ENCODE measurements at places on chromosomes 6 and 20. TPM values are rescaled to one million over a fixed set of nuclear protein-coding genes. Genes with fewer than 3 reads are reported as not detected.
A peak's percentile ranks its signal among the peaks of the same experiment; 100 is the strongest.

DNA sequence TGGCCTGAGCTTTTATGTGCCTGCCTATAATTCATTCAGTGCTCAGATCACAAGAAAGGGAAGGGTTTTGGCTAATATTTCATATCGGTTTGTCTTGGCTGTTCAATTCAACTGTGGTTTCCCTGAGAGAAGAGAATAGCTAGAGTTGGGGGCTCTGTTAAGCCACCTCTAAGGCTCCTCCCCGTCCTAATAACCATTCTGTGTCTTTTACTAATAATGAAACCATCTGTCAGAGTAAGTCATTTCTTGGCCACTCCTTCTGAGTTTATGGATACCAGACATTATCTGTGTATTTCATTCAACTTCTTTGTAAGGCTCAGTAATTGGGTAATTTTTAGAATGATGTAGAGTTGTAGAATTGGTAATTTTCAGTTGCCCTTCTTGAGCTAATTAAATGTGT, 5.2 kb downstream of the STX11 start:
- no peak overlapping the region for H3K4me3 ChIP-seq
- DNase-seq = no peak

GRCh38 chr6:155079985-155080452, 84.9 kb downstream of the TIAM2 start:
- no peaks in the 10 kb centered on the region for H3K36me3 ChIP-seq
- peaks cover 10% of the 10 kb centered on the region for H3K4me1 ChIP-seq
- no peak for DNase-seq
- H3K4me3 ChIP-seq = no peak overlapping the region
- H3K27ac ChIP-seq = no peak overlapping the region

GRCh38 chr20:23145281-23145700, 59.2 kb upstream of the CD93 start:
- H3K27ac ChIP-seq = no peak overlapping the region
- peak; percentile 65 for DNase-seq
- peaks cover 48% of the 10 kb centered on the region for H3K4me1 ChIP-seq
- H3K4me3 ChIP-seq = no peak overlapping the region

DNA sequence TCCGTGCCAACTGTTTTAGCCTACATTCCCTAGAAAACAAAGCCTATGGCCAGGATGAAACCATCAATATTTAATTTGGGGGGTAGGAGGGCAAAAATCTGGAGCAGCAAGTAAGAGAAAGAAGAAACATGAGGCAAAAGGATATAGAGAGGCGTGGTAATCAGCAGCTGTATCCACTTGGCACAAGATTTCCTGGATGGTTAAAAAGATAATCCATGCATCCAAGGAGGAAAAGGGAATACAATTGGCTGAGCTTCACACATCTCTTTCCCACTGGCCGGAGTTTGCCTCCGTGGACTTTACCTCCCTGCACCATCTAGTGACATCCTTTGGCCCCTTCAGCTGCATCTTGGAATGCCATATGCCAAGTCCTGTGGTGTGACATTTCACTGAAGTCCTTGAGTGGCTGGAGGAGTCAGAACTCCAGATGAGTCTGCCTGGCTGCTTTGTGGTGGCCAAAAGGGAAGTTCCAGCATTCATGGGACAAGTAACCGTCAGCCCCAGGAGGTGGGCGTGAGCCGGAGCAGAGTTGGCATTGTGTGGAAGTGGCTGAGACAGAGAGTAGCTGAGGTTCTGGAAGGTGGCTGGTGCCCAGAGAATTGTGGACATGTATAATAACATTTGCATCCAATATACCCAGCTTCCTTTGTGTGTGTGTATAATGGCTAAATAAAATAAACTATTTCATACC, 13.7 kb upstream of the TMX4 start:
- no peak overlapping the region for H3K27ac ChIP-seq
- no peaks in the 10 kb centered on the region for H3K27me3 ChIP-seq
- DNase-seq = no peak
- no peaks in the 10 kb centered on the region for H3K36me3 ChIP-seq

GRCh38 chr6:122622479-122622878, 12.3 kb downstream of the PKIB start:
- no peak overlapping the region for H3K27ac ChIP-seq
- H3K27me3 ChIP-seq = no peaks in the 10 kb centered on the region
- H3K4me3 ChIP-seq = no peak overlapping the region
- H3K36me3 ChIP-seq = no peaks in the 10 kb centered on the region

- H3K4me3 ChIP-seq = no peak overlapping the region
- H3K27me3 ChIP-seq = no peaks in the 10 kb centered on the region
- DNase-seq = no peak
- H3K36me3 ChIP-seq = no peaks in the 10 kb centered on the region
- no peak overlapping the region for H3K27ac ChIP-seq
Measured at GRCh38 chr20:48015141-48015910, 230.0 kb upstream of the SULF2 start.

- H3K27me3 ChIP-seq = no peaks in the 10 kb centered on the region
- no peak for DNase-seq
- H3K36me3 ChIP-seq = peaks cover 26% of the 10 kb centered on the region
- H3K4me3 ChIP-seq = no peak overlapping the region
Measured at GRCh38 chr20:32727683-32728082, 15.6 kb downstream of the COMMD7 start.

DNA sequence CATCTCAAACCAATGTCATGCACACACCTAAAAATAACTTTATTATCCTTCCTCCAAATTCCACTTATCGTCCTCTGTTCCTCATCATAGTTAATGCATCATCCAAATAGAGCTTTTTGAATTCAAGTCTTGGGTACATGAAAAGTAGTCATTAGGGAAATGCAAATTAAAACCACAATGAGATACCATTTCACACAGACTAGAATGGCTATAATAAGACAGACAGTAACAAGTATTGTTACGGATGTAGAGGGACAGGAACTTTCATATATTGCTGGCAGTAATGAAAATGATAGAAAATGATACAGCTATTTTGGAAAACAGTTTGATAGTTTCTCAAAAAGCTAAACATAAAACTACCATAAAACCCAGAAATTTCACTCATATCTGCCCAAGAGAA, 59.1 kb downstream of the FHL5 start:
- no peak overlapping the region for H3K4me3 ChIP-seq
- DNase-seq = no peak
- no peaks in the 10 kb centered on the region for H3K4me1 ChIP-seq
- H3K27me3 ChIP-seq = no peaks in the 10 kb centered on the region
- H3K27ac ChIP-seq = no peak overlapping the region
- H3K36me3 ChIP-seq = no peaks in the 10 kb centered on the region

GRCh38 chr6:143394389-143394788, 56.1 kb downstream of the ADAT2 start:
- DNase-seq = no peak
- no peaks in the 10 kb centered on the region for H3K4me1 ChIP-seq
- no peaks in the 10 kb centered on the region for H3K36me3 ChIP-seq
- H3K27me3 ChIP-seq = no peaks in the 10 kb centered on the region
- no peak overlapping the region for H3K27ac ChIP-seq
- H3K4me3 ChIP-seq = no peak overlapping the region

DNA sequence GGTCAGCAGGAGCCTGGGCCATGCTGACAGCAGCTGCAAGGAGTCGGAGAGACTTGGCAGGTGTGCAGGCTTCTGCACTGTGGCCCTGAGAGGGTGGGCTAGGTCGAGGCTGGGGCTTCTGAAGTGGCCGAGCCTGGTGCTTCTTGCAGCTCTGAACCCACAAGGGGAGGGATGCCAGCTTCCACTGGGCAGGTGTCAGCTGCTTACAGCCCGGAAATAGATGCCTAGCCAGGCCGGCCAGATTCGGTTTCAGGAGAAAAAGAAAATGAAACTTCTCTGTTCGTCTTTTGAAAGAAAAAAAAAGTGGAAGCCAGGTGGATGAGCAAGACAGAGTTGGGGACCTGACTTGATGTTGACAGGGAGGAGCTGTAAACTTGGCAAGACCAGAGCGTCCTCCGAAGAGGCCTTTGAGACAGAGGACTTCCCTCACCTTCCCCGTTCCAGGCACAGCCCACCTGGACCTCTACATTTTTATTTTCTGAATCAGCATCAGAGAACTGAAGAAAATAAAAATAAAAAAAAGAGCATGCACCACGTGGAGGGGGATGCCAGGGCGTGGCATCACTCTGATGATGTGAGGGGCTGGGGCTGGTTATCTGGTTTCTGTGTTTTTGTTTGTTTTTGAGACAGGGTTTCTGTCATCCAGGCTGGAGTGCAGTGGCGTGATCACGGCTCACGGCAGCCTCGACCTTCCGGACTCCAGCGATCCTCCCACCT, at the start of gene ZBP1:
Gene ZBP1 (minus strand): TSS at position 153 of the 717 bp plus-strand sequence. CDS start 131 bp downstream, at position 22.
- no peak for DNase-seq
- peak within 1 kb of the TSS; percentile 16 for H3K27ac ChIP-seq
- peaks cover 4% of the 10 kb centered on the region for H3K27me3 ChIP-seq
- H3K4me3 ChIP-seq = no peak within 1 kb of the TSS

DNA sequence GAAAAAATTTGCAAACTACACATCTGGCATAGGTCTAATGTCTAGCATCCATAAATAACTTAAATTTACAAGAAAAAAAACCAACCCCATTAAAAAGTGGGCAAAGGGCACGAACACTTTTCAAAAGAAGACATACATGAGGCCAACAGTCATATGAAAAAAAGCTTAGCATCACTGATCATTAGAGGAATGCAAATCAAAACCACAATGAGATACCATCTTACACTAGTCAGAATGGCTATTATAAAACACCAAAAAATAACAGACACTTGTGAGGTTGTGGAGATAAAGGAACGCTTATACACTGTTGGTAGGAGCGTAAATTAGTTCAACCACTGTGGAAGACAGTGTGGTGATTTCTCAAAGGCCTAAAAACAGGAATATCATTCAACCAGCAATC, 33.7 kb upstream of the EPB41L2 start:
- H3K36me3 ChIP-seq = no peaks in the 10 kb centered on the region
- no peak for DNase-seq
- no peak overlapping the region for H3K27ac ChIP-seq

DNA sequence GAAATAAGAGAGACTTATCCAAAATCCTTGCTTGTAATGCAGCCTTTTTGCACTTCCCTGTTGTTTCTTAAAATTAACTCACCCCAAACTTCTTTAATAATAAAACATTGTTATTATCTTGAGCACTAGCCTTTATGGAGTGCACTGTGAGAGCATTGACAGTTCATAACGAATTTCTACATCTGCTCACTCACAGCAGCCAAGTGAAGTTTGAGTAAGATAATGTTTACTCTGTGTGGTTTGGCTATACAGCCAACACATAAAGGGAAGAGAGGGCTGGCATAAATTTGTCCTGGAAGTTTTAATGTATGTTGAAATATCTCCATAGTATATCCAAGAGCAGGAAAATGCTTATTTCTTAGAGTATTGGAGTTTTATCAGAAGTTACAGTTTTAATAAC, 227.9 kb downstream of the FRK start:
- no peaks in the 10 kb centered on the region for H3K27me3 ChIP-seq
- no peak for DNase-seq
- no peaks in the 10 kb centered on the region for H3K36me3 ChIP-seq
- no peaks in the 10 kb centered on the region for H3K4me1 ChIP-seq
- no peak overlapping the region for H3K27ac ChIP-seq

DNA sequence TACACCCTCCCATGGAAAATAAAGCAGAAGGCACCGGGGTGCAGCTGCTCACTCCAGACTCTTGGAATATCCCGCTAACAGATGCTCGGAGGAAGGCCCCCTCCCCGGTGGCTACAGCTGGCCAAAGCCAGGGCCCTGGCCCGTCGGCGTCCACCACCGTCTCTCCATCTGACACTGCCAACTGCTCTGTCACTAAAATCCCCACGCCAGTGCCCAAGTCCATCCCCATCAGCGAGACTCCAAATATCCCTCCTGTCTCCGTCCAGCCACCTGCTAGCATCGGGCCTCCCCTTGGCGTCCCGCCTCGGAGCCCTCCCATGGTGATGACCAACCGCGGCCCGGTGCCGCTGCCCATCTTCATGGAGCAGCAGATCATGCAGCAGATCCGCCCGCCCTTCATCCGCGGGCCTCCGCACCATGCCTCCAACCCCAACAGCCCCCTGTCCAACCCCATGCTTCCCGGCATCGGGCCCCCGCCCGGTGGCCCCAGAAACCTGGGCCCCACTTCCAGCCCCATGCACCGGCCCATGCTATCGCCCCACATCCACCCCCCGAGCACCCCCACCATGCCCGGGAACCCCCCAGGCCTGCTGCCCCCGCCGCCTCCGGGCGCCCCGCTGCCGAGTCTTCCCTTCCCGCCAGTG, 143.9 kb downstream of the SOBP start:
- DNase-seq = no peak
- H3K27ac ChIP-seq = no peak overlapping the region
- H3K4me1 ChIP-seq = peaks cover 16% of the 10 kb centered on the region
- H3K4me3 ChIP-seq = no peak overlapping the region
- no peaks in the 10 kb centered on the region for H3K36me3 ChIP-seq

DNA sequence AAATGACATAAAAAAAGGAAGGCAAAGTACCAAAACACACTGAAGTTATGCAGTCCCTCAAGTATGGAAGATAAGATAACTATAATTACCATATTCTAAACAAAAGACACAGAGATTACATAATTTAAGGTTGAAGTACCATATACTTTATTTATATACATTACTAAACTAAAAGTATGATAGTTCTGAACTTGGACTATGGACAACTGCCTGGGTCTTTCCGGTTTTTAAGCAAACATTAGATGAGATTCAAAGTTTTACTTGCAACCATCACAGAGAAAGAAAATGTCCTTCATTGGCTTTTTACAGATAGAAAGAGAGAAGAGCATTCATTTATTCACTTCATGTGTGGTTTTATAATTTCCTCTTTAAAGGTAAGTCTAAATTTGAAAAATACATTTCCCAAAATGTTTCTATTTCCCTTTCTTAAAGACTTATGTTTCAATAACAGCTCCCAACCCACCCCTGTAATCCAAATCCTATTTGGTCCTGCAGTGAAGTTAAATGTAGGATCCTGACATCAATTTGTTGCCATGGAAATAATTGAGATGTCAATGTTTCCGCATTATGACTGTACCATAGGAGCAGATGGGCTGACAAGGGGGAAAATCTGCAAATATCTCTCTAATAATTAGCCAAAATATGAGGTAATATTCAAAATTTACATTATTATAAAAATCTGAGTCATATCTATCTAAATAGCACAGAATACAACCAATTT, 63.7 kb downstream of the PTPRK start:
- H3K4me3 ChIP-seq = no peak overlapping the region
- no peak for DNase-seq
- H3K4me1 ChIP-seq = no peaks in the 10 kb centered on the region
- no peaks in the 10 kb centered on the region for H3K36me3 ChIP-seq
- H3K27ac ChIP-seq = no peak overlapping the region

Gene HLA-DQA2
- not detected for polyA plus RNA-seq

Gene EGFL8
- polyA plus RNA-seq = 4.6 TPM

Gene CDSN
- polyA plus RNA-seq = not detected

Gene FAM162B
- polyA plus RNA-seq = 12.5 TPM

All from adrenal gland (tissue), 19 donors.